Activated T-cell treated with anti-CD3 and anti-CD28 coated beads, Interleukin-2, amount 50 U/mL, for 4 hours (primary cell): ENCODE measurements at places on chromosomes 4 and X. TPM values are rescaled to one million over a fixed set of nuclear protein-coding genes. Genes with fewer than 3 reads are reported as not detected.

DNA sequence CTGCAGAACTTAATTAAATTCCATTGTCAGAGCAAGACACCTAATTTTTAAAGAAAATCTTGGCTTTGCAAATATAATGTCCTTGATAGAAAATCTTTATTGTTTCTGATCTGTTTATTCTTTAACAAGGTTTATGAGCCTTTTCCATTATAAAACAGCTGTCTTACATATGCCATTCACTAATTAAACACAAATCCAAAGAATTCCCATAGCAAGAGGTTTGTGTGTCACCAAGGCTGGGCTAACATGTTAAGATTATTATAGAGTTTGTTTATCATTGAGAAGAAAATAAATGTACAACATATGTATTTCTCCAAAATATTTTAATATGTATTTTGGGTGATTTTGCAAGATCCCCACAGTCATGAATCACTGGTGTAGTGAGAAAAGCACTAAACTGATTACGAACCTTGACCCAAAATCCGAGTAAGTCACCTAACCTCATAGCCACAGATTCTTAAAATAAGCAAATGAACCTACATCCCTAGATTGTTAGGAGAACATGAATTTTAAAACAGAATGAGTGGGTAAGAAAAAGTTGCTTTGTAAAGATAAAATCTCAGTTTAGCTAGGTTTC, 694.8 kb upstream of the INTU start:
- no peak for DNase-seq

The LGI2 gene
- not detected for total RNA-seq

The NSUN7 gene
- total RNA-seq, result not detected

- no peak for DNase-seq
These were observed 46.9 kb downstream of the ANTXR2 start for GRCh38 chr4:80026100-80026499.

The AADAT gene
- total RNA-seq, result not detected
